ENCODE measurements at places on chromosomes 7 and 10.

GRCh38 chr10:51786016-51786683, 86.8 kb upstream of the CSTF2T start:
- DNase-seq = no peak

DNA sequence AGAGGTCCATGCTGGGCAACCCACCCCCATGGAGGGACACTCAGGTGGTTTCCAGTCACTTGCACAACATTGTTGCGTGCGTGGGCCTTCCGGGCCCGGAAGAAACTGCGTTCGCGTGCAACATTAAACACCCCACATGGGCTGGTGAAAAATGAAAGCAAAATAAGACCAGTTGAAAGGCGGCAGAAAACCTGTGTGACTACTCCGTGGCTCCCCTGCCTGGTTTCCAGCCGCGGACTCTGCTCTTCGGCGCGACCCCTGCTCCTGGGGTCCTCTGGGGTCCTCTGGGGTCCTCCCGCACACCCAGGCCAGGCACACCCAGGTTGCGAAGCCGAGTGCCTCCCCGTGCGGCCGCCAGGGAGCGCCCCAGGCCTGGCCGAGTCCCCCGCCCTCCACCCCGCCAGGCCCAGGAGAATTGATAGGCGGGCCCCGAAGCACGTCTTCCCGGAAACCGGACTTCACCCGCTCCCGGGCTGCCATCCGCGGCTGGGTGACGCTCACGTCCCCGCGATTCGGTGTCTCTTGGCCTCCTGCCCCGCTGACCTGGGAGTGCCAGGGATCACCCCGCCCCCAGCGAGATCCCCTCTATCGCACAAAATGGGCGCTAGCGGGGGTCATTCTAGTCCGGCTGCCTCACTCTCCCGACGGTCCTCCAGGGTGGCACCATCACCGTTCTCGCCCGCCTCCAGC, 1.9 kb upstream of the SH2D4B start:
- peak; percentile 65 for DNase-seq

DNA sequence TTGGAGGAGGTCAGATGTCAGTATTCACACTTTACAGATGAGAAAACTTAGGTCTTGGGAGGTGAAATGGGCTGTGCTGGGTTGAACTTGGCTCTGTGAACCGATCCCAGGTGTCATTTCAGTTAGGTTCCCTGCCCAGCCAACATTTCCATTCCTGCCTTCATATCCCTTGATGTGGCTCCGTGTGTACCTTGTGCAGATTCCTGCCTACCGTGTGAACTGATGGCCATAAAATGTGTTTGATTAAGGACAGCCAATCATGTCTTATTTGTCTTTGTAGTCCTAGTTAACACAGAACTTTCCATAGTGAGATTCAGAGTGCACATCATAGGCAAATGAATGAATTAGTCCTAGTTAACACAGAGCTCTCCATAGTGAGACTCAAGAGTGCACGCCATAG, 101.0 kb upstream of the GATA3 start:
- DNase-seq = no peak

- DNase-seq = no peak
Measured at GRCh38 chr10:2834214-2834613, 233.1 kb upstream of the PFKP start.

DNA sequence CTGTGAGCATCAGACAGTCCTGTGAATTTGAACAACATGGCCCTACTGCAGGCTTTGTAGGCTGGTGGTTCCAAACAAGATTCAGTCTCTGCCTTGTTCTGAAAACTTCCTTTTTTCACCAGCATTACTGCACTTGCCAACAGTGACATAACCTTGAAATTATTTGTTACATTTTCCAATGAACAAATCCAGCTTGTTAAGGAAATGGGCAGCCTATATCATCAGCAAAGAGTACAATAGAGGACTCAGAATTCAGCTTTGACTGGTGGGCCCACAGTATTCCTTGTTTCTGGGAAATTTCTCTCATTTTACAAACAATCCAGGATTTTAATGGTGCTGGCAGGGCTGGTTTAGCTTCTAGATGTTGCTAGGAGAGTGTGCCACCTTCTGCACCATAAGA, 703.7 kb upstream of the FZD8 start:
- no peak for DNase-seq

- DNase-seq = no peak
Measured at GRCh38 chr7:21355406-21355874, 72.4 kb upstream of the SP4 start.

GRCh38 chr10:11395161-11395560, 216.3 kb downstream of the USP6NL start:
- DNase-seq = no peak

DNA sequence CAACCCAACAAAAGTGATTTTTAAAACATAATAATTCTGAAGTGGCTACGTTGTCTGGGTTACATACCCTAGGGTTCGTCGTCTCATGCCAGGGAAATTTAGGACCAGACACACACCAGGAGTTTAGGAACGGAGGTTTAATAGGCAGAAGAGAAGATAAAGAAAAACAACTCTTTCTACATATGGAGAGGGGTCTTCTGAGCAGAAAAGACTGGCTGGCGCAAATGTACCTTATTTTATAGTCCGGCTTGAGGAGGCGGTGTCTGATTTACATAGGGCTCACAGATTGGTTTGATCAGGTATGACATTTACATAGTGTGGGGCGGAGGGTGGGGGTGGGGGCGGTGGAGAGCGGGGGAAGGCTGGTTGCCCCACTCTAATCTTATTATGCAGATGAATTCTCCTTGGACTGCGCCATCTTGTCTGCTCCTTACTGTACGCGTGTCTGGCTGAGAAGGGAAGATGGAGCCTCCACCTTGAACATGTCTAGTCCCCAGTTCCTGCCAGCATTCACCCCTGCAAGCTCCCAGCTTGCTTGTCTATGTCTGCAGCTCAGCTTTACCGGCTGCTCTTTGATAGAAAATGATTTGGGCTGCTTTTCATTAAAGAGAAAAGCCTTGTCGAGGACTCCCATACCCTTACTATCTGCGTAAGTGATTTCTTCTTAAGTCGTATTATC, 98.7 kb downstream of the RALA start:
- no peak for DNase-seq

- DNase-seq = no peak
Measured at GRCh38 chr7:36406156-36406555, 16.5 kb downstream of the ANLN start.
